ENCODE measurements at places on chromosomes 4 and X.

DNA sequence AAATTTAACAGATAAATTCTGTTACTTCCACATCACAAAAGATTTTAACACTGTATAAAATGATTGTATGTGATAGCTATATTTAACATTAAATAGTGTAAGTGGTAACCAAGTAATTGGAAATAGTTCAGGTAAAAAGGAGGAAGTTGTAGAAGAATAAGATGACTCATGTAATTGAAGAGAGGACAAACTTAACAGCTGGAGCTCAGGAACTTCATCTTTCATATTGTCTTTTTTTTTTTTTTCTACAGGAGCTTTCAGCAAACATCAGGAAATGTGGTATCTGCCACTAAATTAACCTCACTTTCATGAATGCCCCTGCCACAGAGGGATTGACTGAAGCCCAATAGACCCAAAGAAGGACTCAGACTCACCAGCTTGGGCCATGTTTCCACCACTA, 188.4 kb upstream of the VEGFC start:
- no peak for DNase-seq

DNA sequence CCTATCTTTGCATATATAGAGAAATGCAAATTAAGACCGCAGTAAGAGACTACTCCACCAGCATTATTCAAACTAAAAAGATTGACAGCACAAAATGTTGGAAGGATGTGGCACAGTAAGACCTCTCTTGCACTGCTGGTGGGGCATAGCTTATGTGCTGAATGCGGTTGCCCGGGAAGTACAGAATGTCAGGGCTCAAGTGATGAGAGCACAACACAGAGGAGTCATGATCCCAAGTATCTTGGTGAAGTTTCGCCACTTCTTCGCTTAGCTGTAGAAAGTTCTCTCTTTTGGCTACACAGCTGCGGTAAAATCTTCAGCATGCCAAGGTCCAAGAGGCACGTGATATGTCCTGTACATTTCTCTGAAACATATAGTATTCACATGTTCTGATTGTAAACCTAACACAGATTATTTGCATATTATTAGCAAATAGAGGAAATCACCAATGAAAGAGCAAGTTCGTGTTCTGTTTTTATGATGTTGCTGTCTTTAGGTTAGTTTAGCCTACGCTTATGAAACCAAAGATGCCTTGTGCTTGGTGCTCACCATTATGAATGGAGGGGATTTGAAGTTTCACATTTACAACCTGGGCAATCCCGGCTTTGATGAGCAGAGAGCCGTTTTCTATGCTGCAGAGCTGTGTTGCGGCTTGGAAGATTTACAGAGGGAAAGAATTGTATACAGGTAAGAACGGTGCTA, 55.0 kb downstream of the HTT-AS start:
- no peak for DNase-seq

- DNase-seq, result no peak
Observed at GRCh38 chr4:177948853-177949252, 506.6 kb upstream of the AGA start.

DNA sequence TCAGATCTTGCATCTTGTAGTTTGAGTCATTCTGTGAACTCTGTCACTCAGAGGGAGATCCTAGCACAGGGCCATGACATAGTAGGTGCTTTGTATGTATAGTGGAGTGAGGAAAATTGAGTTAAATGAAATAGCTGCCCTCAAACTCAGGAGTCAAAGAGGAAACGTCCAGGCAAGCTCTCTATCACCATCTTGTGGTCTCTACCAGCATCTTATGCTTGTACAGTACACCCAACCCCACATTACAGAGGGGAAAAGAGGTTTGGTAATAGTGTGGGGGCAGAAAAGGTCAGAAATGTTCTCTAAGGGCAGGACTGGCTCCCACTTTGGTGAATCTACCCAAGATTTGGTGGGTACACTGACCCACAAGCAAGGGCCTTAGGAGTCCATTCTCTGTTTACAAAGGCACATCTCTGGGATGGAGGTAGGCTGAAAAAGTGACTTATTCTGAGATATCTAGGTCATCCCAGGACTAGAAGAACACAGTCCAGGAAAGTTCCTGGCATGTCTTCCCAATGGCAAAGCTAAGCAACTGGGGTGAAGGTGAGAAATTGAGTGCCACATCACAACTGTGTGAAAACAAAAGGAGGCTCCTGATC, 131.8 kb downstream of the OR13H1 start:
- DNase-seq, result no peak

DNA sequence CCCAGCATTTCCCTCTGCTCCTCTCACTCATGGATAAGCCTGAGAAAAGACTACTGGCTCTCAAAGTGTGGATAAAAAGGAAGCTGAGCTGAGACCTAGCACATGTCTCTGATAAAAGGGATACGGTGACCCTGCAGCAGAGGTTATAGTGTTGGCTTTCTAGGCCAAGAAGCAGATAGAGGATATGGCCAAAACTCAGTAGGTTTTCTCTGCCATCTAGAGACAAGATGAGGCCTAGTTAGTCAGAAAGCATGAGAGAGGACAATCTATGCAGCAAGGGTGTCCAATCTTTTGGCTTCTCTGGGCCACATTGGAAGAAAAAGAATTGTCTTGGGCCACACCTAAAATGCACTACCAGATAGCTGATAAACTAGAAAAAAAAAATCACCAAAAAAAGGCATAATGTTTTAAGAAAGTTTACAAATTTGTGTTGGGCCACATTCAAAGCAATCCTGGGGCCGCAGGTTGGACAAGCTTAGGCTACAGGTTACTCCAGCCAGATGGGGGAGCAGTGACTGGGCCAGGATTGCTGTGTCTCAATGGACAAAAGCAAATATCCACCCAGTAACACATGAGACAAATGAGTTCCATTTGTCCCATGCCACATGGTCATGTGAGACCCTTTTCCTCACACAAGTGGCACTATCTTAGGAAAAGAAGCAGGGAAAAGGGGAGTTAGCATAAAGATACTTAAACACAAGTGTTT, 411.4 kb downstream of the INPP4B start:
- no peak for DNase-seq

- DNase-seq, result no peak
Observed at GRCh38 chrX:154327038-154327820, 31.6 kb downstream of the TKTL1 start.

GRCh38 chrX:46630141-46630540, 56.6 kb downstream of the CHST7 start:
- DNase-seq, result no peak

- no peak for DNase-seq
Observed at GRCh38 chrX:23616361-23616760, 50.9 kb upstream of the PRDX4 start.

- DNase-seq, result no peak
Observed at GRCh38 chrX:27694667-27695066, 104.5 kb downstream of the DCAF8L2 start.

DNA sequence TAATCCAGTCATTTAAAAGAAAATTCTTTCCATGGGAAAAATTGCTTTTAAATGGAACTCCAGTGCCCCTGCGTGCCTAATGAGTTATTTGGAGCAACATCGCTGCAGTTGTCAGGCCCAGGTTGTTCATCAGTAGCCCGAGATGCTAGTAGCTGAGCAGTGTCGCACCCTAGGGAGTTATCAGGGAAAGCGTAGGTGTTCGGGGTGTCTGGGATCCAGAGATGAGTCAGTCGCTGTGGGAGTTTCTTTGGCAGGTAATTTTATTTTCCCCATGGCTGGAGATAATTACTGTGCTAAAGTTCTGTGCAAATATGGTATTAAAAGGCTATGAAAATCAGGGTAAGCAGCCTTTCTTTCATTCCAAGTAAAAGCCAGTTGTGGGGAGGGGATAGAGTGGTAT, 49.4 kb downstream of the ANXA3 start:
- peak; percentile 30 for DNase-seq

DNA sequence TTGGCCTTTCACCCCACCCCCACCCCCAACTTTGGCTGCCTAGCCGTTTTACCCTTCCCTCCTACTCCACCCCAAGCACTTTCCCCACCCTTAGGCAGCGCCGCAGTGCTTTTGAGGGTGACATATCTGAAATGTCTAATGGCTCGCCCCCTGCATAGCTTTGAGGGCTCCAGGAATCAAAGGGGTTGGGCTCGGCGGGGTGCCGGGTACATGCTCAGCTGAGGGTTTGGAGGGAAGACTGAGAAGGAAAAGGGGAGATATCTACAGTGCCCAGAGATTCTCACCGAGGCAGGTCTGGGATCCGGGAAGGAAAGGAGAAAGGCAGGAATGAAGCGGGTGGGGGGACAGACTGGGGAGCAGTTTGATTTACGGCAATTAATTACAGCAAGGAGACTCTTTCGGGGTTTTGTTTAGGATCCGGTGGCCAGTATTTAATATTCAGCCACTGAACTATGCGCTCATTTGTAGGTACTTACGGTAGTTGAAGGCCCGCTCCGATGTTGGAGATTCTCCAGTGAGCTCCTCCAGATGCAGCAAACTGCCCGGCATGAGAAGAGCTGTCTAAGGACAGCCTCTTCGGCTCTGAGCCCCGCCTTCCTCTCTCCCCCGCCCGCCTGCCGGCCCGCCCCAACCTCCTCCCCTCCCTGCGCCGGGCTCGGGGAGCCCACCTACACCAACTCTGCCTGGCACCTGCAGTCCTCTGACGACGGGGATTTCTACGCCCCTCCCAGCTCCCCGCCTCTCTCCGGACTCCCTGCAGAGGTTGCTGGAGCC, at the start of gene IGSF1:
Gene IGSF1, minus strand, starts transcription at position 569 of the 774 bp plus-strand sequence. CDS start 2,632 bp downstream, outside the sequence.
- peak; percentile 58 for DNase-seq

- no peak for DNase-seq
Observed at GRCh38 chrX:128807367-128807766, 715.9 kb downstream of the SMARCA1 start.

DNA sequence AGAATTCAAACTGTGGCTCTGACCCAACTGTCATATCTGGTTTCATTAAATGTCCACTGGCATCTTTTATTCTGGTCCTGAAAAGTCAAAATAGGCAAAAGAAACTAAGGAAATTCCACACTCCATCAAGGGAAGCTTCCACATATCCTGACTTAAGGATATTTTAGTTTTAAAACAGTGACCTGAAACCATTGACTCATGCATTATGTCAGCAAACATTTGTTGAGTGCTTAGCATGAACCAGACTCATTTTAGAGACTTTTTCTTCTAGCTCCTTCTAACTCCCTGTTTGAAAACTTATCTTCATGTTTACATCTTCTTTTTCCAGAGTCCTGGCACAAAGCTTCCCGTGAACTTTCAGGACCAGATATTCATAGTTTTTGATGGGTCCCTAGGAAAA, 6.9 kb upstream of the CXCL1 start:
- DNase-seq, result no peak

Measured in head of caudate nucleus (tissue), 42 donors.